Mesenchymal stem cell (in vitro differentiated cells and primary cell): ENCODE measurements at places on chromosomes 7 and 10.

DNA sequence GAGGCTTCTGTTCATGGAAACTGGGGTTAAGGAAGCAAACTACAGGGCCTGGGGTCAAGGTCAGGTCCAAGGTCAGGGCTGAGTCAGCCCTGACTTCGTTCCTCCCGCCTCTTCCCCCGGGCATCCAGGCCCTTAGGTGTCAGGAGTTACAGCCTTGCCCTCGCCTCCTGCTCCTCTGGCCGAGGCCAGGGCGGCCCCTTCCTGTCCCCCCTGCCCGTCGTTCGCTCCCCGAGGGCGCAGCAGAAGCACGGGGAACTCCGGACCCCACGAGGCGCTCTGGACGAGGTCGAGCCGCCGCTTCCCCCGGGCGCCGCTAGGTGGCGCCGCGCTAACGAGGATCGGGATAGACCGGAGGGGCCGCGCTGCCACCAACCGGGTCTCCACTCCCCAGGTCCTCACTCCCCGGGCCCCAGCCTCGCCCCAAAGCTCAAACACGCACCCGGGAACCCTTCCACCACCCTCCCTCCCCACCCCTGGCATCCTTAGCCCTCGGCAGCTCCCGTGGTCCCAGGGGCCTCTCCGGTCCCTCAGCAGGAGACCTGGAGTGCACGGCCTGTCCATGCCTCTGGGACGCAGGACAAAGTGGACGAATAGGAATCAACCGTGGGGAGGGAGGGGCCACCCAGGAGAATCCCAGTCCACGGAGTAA is 59.2 kb upstream of the MYL10 start:
- DNase-seq = peak; percentile 76

DNA sequence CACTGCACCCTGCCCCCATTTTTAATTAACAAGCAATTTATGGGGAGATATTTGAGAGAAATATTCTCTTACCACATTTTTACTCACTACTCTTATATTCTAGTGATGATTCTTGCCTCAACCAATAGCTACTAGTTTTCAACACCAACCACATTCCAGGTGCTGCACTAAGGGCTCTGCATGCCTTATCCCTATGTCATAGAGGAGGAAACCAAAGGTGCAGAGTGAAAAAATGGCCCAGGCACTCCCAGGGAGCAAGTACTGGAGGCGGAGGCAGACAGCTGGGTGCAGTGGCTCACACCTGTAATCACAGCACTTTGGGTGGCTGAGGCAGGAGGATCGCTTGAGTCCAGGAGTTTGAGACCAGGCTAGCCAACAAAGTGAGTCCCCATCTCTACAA is 35.5 kb upstream of the TPST1 start:
- DNase-seq = no peak

DNA sequence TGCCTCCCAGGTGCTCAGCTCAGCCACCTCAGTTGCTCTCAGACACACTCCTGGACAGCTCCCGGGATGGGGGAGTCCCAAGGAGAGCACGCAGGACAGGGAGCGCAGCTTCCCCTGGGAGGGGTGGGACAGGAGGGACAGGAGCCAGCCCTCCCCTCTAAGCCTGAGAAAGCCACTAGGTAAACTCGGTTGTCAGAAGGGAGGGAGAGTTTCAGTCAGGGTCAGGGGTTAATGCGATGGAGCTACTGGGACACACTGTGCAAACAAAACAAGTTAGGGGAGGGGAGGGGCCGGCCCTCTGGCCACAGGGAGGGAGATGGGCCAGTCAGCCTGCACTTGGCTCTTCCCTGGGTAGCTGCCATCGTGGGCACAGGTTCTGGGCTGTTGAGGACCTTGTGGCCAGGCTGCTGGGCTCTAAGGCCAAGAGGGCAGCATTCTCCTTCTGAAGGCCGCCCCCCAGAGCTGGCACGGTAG is 31.1 kb downstream of the KAZALD1 start:
- DNase-seq = no peak

DNA sequence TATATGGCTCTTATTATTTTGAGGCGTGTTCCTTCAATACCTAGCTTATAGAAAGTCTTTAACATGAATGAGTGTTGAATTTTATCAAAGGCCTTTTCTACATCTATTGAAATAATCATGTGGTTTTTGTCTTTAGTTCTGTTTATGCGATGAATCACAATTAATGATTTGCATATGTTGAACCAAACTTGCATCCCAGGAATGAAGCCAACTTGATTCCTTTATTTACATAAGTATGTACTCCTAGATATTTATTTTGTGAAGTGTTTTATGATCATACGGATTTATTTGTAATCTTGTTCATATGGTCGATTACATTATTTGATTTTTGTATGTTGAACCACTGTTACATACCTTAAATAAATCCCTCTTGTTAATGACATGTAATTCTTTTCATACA is 244.3 kb upstream of the KCND2 start:
- no peak for DNase-seq

DNA sequence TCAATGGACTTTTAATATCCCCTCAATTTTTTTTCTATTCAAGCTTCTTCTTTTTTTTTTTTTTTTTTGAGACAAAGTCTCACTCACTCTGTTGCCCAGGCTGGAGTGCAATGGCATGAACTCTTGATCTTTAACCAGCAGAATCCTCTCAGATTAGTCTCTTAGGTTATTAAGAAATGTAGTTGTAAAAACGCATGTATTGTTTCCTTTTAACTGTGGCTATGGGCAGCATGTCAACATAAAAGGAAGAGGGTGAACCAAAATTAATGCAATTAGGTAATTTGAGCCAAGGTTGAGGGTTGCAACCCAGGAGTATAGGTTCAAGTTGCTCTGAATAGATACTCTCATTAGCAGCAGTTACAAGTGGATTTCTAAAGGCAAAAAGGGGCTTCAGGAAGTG is 4.3 kb upstream of the GSTO1 start:
- no peak for DNase-seq

DNA sequence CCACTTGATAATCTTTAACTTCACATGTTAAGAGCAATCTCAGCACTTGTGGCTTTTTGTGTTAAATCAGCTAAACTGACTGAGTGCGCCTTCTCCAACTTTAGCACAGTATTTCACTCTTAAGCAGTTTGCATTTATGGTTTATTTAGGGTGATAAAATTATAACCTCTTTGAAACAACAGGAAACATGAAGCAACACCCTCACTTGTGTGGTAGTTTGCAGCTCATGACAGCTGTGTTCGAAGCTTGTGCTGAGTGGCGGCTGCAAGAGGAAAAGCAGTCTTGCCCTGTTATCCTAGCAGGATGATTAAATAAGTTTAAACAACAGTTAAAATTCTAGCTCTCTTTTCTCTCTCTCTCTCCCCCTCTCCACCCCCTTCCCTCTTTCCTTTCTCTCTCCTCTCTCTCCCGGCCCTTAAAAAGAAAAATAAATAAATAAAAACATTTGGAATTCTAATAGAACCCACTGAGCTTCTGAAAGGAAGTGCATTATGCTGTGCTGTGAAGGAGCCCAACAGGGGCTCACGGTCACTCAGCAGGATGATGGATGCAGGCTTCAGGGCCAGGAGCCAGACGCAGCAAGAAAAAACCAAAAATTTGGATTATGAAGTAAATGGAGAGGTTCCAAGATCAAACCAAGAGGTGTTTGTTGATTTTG is 25.2 kb downstream of the OGDH start:
- DNase-seq = peak; percentile 75

- DNase-seq = no peak
Measured at GRCh38 chr10:35888400-35888799, 246.3 kb upstream of the FZD8 start.

GRCh38 chr10:76491216-76491615 is 1059.8 kb downstream of the LRMDA start:
- peak; percentile 22 for DNase-seq

DNA sequence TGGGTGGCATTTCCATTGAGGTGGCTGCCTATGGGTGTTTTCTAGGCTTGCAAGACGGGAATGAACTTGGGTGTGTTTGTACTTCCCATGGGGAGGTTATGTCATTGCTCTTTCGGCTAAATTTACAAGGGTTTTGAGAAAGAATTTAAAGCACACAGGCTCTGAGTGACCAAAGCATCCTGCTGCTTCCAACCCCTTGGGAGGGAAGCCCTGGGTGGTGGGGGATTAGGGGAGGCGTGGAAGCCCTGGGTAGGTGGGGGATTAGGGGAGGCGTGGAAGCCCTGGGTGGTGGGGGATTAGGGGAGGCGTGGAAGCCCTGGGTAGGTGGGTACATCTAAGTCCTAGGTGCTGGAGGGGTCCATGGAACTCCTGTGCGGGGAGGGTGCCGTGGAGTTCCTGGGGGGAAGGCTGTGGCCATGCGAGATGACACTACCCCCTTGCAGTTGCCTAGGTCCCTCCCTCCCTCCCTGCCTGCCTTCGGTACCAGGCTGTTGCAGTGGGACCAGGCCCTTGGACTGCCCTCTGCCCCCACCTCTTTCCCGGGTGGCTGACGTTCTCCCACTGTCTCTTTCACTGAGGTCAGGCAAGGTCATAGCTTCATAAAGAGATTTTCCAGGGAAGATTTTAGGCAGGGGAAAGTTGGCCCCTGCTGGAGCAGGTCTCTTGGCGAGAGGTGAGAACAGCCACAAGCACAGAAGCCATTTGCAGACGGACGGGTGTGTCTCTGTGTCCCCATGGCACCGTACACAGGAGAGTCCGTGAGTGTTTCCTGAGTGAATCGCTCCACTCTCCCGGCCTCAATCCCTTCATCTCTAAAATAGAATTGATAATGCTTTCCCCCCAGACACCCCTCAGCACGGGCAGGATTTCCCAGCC is 19.5 kb downstream of the PRF1 start:
- DNase-seq = no peak

DNA sequence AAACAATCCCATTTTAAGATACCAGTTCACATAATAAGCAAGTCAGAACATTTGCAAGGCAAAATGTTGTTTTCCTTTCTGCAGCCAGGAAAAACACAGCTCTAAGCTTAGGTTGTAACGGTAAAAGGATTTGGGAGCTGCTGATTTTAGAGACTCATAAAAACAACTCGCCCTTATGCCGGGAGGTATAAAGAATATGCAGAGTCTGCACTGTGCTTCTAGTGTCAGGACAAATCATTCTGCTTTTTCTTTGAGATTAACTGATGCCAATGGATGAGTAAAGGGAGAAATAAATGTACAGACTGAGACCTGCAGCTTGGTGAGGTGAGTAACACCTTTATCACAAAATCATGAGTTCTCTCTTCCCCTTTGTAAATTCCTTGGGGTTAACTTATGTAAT is 2.0 kb upstream of the SFR1 start:
- no peak for DNase-seq

DNA sequence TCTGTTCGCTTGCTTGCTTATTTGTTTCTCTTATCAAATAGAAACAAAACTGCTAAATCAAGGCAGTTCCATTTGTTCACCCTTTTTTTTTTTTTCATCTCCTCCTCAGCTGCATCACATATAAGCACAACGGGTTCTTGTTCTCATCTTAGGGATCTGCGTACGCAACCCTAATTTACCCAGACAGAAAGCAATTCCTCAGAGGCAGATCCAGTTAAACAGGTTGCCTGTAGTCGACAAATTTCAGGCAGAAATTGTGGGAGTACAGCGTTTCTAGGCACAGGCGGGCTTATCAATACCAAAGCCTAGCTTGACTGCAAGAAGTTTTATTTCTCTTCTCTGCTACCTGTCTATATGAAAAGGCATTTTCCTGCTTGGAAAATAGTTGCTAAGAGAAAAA is 565.4 kb downstream of the NXPH1 start:
- no peak for DNase-seq

GRCh38 chr7:30313793-30314192 is 29.4 kb downstream of the ZNRF2 start:
- no peak for DNase-seq

DNA sequence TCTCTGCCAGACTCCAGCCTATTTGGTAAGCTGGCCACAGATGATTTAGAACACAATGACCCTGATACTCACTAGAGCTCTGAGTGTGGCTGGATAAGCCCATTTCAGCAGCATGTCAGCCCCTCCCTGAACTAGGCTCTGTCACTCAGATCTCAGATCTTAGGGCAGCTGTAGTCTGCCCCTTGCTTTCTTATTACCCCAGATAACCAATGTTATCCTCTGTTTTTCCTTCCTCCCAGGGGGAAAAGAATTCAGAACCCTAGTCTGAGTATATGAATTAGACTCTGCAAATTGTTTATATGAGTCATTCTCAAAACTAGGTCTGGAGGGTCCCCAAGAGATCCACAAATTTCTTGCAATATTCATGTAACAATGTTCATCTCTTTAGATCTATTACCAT is 286.2 kb downstream of the KCNMA1 start:
- peak; percentile 77 for DNase-seq

DNA sequence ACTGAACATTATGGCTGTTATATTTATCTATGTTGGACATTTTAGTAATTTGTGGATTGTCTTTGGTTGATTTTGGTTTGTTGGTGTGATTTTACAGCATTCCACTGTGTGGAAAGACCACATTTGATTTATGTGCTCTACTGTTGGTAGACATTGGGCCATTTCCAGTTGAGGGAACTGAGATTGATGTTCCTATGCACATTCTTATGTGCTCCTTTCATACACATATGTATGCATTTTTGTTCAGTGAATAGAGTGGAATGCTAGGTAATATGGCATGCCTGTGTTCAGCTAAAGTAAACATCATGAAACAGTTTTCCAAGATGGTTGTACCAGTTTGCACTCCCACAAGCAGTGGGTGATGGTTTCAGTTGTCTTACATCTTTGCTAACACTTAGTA is 15.1 kb downstream of the CACNB2 start:
- DNase-seq = no peak

GRCh38 chr7:78499283-78499682 is 700.7 kb downstream of the PHTF2 start:
- no peak for DNase-seq

DNA sequence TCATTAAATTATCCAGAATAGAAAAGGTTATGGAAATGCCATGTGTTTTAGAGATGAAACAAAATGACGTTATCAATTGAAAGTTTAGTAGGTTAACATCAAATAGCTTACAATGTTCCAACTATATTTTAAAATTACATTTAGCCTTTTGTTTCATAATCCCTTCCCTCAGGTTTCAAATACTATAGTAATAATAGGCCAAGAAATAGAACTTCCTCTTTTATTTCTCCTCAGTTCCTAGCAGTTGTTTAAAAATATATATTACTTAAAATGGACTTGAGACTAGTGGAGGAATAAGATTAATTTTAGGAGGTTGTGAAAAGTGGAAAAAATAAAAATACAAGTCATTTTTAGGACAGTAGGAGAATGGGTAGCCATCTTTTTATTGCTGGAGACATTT is 16.4 kb upstream of the PDSS1 start:
- no peak for DNase-seq

- DNase-seq = no peak
Measured at GRCh38 chr10:34889004-34889869, 74.1 kb upstream of the PARD3 start.

GRCh38 chr10:88106366-88106765 is 242.9 kb downstream of the PTEN start:
- DNase-seq = no peak

GRCh38 chr7:73570977-73571376 is 7.4 kb downstream of the TBL2 start:
- DNase-seq = no peak

GRCh38 chr10:110671788-110672579 is 27.8 kb downstream of the RBM20 start:
- DNase-seq = peak; percentile 83

GRCh38 chr10:132308587-132309470 is 1.1 kb upstream of the STK32C start:
- DNase-seq = no peak
